NCI-H510A treated with DMSO at 0.1 percent for 48 hours (cell line): ENCODE measurements at places on chromosomes 4 and X.

DNA sequence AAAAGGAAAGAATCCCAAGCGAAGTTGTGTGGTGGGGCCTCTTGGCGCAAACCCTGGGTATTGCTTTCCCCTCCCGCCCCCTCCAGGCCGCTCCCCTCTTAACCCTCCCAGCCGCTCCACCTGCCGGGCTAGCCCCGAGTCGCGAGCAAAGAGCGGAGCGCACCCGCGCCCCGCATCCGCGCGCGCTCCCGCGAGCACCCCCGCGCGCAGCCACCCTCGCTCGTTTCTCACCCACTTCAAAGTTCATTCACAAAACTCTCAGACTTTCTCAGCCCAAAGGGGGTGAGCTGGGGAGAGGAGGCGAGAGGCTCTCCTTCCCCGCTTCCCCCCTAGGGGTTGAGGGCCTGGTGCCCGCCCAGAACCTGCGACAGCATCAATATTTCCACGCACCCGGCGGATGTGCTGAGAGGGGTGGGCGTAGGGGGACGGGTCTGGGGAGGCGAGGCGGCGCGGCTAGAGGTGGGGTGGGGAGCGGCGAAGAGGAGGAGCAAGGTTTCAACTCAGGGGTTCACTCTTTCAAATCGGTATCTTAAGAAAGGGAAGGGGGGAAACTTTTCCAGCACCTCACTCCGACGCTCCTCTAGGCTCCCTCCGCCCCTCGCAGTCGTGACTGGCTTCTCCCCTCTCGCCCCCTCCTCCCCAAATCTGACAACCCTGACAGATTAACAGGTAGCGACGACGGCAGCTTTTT lies 1.8 kb downstream of the MAML3 start:
- peak; percentile 50 for DNase-seq

DNA sequence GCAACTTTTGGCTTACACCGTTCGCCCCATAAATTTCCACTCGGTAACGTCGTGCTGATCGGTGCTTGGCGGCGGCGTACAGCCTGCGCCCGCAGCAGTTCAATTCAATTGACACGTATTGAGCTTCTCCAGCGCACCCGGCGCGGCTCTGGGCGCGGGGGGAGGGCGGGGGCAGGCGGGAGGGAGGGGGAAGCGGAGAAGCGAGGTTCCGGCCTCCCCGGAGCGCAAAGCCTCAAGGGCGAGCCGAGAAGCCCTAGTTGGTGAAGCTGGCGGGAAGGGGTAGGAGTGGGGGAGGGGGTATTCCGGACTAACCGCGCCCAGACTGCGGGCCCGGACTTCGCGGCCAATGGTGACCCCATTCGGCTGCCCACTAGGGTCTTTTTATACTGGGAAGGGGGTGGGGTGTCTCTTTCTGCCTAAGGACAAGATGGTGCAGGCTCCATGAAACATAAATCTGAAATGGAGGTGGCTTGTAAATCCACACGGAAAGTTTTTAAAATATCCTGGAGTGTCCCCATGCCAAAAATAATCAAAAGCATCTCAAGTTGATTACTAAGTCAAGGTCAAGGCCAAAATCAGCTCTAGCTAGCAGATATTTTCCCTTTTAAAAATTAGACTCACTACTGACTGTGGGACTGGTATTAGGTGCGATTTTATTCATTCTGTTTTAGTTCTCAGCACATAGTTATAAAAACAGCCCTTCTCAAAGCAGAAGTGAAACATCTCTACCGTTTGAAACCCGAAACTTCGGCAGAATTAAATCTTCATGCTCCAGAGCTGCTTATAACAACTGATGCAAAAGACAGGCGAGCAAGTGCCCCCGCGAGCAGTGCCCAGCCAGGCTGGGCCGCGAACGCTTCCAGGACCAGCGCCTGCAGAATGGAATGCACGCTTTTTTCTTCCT lies 1.5 kb upstream of the BCOR start:
- peak; percentile 19 for DNase-seq

DNA sequence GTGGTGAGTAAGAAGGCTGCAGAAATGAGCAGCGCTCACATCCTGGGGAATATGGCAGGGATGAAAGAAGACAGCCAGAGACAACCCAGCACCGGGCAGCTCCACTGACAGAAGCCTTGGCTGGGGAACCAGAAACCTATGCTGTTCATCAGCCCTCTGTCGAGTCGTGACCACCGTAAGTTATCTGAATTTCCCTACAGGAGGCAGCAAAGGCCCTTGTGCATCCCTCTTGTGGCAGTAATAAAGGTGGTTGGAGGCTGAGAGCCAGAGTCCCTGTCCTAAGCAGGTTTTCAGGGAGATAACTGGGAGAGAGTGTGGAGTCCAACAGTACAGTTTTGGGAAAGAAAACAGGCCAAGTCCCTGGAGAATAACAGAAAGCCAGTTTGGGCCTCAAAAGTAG lies 194.0 kb upstream of the BOD1L1 start:
- DNase-seq, result no peak

GRCh38 chr4:11496351-11496829 lies 67.7 kb upstream of the HS3ST1 start:
- DNase-seq, result no peak

DNA sequence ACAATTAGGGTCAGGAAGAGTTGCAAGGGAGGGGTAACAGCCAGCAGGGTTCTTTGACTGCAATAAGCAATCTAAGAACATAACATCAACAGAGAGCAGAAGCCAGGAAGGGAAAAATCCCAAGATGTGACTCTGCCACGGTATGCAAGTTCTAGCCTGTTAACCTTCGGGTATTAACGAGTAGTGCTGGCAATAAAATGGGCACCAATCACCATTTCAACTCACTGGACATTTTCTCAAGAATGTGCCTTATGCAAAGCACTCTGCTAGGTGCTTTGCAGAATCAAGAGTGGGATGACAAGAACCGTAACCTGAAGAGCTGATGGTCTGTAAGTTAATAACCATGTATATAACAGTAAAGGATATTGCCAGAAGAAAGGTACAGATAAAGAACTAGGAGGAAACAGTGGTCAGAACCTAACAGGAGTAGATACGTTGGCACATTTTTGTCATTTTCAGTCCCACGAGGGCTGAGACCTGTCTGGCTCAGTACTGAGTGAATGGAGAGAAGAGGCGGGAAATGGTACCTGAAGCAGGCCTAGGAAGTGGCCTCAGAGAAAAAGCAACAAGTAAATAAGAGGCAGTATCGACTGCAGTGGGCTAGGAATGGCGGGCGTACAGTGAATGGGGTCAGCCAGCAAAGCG lies 2.7 kb downstream of the ELOVL6 start:
- DNase-seq, result peak; percentile 45

GRCh38 chr4:56653461-56654237 lies 27.4 kb downstream of the HOPX start:
- no peak for DNase-seq

DNA sequence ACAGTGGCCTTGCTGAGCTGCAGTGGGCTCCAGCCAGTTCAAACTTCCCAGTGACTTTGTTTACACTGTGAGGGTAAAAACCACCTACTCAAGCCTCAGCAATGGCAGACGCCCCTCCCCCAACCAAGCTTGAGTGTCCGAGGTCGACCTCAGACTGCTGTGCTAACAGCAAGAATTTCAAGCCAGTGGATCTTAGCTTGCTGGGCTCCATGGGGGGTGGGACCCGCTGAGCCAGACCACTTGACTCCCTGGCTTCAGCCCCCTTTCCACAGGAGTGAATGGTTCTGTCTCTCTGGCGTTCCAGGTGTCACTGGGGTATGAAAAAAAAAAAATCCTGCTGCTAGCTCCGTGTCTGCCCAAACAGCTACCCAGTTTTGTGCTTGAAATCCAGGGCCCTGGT lies 168.9 kb upstream of the INTU start:
- DNase-seq, result no peak

- DNase-seq, result no peak
Measured at GRCh38 chrX:10216208-10216607, 59.4 kb downstream of the CLCN4 start.
